NCI-H2081 treated with DMSO at 0.1 percent for 48 hours (cell line): ENCODE measurements at places on chromosomes 2 and 18.
A peak's percentile ranks its signal among the peaks of the same experiment; 100 is the strongest.

DNA sequence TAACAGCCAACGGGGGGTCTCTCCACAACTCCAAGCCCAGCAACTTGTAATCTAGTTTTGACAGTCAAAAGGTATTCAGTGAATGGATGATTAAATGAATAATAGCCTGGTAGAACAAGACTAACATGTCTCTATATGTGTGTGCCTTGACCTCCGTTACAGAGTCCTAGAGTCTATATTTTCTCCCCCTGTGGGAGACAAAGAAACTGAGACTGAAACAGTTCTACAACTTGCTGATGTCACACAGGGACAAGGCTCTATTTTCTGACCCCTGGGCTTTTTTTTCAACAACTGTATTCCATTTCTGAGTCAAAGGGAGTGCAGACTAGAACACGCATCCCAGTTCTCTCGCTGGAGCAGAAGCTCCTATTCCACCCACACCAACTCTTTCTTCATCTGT lies 223.6 kb upstream of the AGAP1 start:
- no peak for DNase-seq

- DNase-seq: no peak
Measured at GRCh38 chr2:162166174-162166573, 14.1 kb upstream of the GCG start.

GRCh38 chr2:119598596-119599263 lies 54.5 kb downstream of the CFAP221 start:
- DNase-seq: peak; percentile 61

- DNase-seq: no peak
Measured at GRCh38 chr2:212892193-212892592, 259.2 kb downstream of the IKZF2 start.

DNA sequence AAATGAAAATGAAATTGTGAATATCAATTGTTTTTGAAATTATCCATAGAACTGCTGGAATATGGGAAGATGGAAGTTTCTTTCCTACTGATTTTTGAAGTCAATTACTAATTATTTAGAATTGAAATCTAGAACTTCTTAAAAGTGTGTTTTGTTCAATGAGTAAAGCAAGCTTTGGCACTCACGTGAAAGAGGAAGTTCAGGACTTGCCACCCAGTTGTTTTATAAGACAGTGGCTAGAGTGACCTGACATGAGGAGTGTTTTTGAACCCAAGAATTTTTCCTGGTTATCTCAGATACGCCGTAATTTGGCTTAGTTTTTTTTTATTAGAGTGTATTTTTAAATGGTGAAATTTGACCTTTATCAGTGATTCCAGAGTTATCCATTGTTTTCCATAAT lies 3.5 kb downstream of the MXD1 start:
- no peak for DNase-seq

- DNase-seq: no peak
Measured at GRCh38 chr2:150126143-150126740, 361.2 kb downstream of the RND3 start.

- DNase-seq: no peak
Measured at GRCh38 chr2:163877316-163877715, 141.5 kb upstream of the FIGN start.

GRCh38 chr2:156192468-156192867 lies 140.1 kb downstream of the NR4A2 start:
- no peak for DNase-seq

DNA sequence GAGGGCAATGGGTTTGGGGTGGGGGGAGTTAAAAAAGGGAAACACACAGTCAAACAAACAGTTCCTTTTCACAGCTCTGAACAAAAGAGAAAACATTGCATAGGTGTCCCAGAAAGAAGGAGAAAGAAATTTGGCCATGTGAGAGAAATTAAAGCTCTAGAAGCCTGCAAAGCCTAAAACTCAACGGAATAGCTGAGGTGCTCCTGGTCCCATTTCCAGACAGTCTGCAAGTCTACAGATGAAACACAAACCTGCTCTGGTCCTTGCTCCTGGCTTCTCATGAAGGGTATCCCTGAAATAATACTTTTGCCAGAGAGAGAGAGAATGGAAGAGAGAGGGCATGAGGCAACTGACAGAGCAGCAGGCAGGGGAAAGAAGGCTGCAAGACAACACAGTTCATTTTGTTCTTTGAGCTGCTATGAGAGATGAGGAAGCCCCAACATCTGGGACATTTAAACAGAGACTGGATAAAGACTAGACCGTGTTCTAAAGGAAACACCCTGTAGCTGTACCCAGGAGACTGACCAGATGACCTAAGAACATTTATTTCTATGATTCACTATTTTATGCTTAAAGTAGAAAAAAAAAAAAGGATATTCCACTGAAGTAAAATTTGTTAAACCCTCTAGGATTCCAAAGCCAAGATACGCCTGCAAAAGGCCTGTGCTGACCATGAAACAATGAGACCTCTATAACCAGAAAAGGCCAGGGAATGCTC lies 57.3 kb upstream of the CYP26B1 start:
- DNase-seq: no peak

GRCh38 chr2:12169721-12170120 lies 423.3 kb downstream of the LPIN1 start:
- no peak for DNase-seq
